GM13977 (cell line): ENCODE measurements at places on chromosomes 5 and 9.

GRCh38 chr9:103281126-103281525, 286.0 kb downstream of the CYLC2 start:
- DNase-seq: no peak

DNA sequence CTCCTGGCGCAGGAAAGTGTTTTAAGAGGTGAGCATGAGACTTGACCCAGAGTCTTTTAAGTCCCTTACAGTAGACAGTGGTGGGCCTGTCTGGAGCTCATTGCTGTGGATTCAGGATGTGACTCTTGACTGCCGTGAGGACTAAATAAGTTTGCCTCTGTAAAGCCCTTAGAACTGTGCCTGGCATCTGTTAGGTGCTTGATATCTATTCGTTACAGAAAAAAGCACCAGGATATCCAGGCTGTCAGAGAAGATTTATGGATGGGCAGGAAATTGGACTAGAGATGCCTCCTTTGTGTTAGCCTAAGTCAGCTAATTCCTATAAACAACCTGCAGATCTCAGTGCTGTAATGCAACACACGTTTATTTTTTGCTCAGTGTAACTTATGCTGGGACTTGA, 12.6 kb downstream of the ERGIC1 start:
- DNase-seq: no peak

- DNase-seq: no peak
These were observed 150.1 kb downstream of the BNC2 start for GRCh38 chr9:16720386-16720785.

- no peak for DNase-seq
These were observed 413.6 kb upstream of the TNC start for GRCh38 chr9:115531410-115532125.

DNA sequence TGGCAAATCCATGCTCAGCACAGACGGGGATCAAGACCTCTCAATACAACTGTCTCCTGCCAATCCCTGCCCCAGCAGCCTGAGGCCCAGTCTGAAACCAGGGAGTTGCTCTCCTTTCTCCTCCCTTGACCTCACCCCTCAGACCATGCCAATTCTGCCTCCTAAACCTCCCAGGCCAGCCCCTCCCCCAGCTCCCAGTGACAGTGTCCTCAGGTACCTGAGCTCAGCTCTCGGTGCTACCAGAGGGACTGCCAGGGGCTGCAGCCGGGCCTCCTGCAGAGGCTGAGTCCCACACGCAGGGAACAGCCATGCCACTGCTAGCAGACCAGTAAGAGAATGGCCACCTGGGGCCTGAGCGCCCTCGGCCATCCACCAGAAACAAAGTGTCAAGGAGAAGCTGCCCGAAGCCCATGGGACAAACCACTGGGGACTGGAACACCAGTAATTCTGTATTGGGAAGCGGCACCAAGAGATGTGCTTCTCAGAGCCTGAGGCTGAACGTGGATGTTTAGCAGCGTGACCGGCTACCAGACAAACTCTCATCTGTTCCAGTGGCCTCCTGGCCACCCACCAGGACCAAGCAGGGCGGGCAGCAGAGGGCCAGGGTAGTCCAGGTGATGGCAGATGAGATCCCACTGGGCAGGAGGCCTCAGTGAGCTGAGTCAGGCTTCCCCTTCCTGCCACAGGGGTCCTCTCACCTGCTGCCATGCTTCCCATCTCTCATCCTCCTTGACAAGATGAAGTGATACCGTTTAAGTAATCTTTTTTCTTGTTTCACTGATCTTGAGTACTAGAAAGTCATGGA, 557 bp upstream of the IL3 start:
- DNase-seq: no peak

DNA sequence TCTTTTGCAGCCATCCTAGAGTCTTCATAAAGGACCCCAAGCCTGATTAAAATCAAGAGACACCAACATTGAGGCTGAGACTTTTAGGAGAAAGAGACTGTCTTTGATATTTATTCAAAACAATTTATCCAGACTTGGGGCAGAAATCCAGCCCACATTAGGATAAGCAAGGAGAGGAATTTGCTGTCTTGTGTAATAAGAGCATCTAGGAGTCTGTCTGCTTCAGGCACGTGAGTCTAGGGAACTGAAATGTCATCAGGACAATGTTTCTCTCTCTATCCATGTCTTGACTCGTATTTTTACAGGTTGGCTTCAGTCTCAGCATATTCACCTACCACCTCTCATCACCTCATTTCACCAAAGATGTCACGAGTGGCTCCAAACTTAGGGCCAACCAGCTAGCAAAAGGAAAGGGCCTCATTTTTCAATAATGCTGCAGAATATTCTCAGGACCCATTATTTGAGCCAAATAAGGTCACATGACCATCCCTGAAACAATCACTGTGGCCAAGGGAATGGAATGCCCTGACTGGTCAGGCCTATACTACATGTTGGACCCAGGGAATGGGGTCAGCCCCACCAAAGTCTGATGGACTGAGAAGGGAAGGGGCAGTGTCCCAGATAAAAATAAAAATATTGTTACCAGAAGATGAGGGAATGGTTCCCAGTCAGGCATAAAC, 70.3 kb upstream of the SAP30L start:
- DNase-seq: no peak

- DNase-seq: no peak
These were observed 16.3 kb upstream of the LAMC3 start for GRCh38 chr9:130992682-130993032.
